Karpas-422 (cell line): ENCODE measurements at places on chromosomes 16 and 17. TPM values are rescaled to one million over a fixed set of nuclear protein-coding genes. Genes with fewer than 3 reads are reported as not detected.

Gene CACNA1G
- not detected in 2 replicates for total RNA-seq

Gene CBX8
- total RNA-seq = 8.0 and 26.4 TPM in 2 replicates

Gene CSF3
- total RNA-seq = not detected in 2 replicates

Gene FN3KRP
- 6.2 and 6.6 TPM in 2 replicates for total RNA-seq

Gene SLC16A13
- 1.3 and 6.0 TPM in 2 replicates for total RNA-seq

Gene C17orf78
- not detected in 2 replicates for total RNA-seq

Gene CDC6
- total RNA-seq = 14.6 and 16.4 TPM in 2 replicates

DNA sequence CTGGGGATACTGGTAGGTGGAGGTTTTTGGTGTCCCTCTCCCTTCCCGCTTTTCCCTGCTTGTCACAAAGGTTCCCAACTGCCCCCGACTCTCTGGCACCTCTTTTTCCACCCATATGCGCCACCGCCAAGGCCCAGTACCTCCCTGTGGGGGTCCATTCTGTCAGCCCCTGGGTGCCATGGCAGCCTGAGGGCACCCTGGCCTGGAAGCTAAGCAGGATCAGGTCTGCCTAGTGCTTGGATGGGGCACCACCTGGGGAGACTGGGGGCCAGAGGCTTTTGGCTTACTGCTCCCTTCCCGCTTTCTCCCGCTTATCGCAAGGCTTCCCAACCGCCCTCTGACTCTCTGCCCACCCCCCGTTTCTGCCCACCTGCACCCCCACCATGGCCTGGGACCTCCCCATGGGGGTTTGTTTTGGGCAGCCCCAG lies 2286.4 kb downstream of the TP53TG3F start:
- no peaks in the 10 kb centered on the region for H3K36me3 ChIP-seq
- no peak overlapping the region for H3K4me3 ChIP-seq
- H3K27me3 ChIP-seq = no peaks in the 10 kb centered on the region

GRCh38 chr17:29742210-29742513 lies 119.5 kb upstream of the CORO6 start:
- H3K27ac ChIP-seq = no peak overlapping the region
- no peaks in the 10 kb centered on the region for H3K36me3 ChIP-seq
- DNase-seq = peak; percentile 39
- H3K27me3 ChIP-seq = no peaks in the 10 kb centered on the region

DNA sequence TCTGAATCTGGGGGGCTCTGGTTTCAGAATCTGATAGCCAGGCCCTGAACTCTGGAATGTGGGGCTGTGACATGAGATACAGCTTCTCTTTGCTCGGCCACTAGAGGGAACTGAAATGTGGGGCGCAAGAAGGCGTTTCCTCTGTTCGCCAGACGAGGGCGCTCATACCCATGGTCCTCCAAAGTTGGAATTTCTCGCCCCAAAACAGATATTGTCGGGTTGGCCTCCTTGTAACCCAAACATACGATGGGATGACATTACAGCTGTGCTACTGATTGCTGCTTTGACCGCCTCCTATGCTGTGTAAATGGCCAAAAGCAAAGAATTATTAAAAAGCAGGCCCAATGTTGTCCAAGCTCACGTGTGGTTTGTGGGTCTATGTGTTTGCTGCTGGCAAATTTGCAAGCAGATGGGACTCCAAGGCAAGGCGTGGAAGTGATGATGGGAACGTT lies 13.1 kb upstream of the MSI2 start:
- H3K4me3 ChIP-seq = no peak overlapping the region
- no peak overlapping the region for H3K27ac ChIP-seq

DNA sequence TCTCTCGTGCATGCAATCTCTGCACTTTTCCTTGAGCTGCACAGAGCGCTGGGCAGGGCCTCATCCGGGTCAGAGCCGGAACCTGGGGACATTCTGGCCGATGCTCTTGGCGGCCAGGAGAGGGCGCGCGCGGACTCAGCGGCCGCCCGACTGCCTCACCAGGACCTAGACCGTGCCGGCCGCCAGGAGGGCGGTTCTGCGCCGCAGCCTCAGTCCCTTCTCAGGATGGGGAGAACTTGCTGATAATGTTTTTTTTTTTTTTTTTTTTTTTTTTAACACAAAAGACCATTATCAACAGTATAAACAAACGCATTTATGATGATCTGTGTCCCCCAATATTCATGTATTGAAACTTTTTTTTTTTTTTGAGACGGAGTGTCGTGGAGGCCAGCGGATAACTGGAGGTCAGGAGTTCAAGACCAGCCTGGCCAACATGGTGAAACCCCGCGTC lies 8.1 kb upstream of the FLYWCH2 start:
- no peak overlapping the region for H3K4me3 ChIP-seq
- H3K27ac ChIP-seq = no peak overlapping the region
- H3K27me3 ChIP-seq = no peaks in the 10 kb centered on the region
- H3K4me1 ChIP-seq = no peaks in the 10 kb centered on the region

DNA sequence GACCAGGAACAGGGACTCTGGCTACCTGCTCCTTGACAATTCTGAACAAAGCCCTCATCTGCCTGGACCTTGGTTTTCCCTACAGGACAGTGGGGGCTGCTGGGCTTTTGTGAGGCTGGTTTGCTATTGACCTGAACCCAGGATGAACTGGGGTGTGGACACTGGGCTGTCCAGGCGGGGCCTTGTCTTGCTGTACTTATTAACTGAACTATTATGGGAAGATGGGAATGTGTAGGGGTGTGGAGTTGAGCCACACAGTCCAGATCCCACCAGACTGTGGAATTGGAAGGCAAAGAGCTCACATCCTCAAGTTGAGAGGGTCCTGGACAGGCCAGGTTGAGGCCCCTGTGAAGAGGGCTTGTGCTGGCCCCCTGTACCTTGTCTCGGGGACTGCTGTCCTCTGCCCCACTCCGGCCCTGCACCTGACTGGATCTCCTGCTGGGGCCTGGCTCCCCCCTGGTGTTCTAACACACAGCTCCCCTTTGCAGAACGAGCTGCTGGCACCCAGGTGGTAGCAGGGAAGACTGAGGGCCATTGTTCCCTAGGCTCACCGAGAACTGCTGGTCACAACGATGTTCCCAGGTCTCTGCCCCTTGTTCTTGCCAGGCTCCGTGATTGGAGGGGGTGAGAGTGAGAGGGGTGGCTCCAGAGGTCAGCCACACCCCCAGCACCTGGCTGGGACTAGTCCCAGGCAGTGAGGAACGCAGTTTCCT lies 51.8 kb upstream of the CDC42EP4 start:
- H3K4me3 ChIP-seq = no peak overlapping the region
- peaks cover 41% of the 10 kb centered on the region for H3K4me1 ChIP-seq
- no peak for DNase-seq
- no peak overlapping the region for H3K27ac ChIP-seq

GRCh38 chr17:9668517-9668916 lies 23.2 kb downstream of the USP43 start:
- no peak overlapping the region for H3K27ac ChIP-seq
- H3K4me1 ChIP-seq = no peaks in the 10 kb centered on the region
- H3K36me3 ChIP-seq = no peaks in the 10 kb centered on the region
- no peak overlapping the region for H3K4me3 ChIP-seq
- no peak for DNase-seq

DNA sequence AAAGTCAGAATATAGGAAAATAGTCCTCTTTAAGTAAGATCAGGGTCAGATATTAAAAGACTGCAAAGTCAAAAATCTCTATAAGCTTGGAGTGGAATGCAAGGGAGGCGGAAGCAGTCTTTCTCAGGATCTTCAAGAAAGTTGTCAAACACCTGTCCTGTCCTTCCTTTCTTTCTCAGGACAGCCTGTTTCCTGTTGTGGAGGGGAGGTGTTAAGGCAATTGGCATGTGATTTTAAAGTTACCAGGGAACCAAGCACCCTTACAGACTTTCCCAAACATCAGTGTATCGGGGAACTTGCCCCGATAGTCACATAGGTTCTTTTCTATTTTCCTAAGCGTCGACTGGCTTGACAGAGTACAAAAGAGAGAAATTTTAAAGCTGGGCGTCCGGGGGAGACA lies 2.1 kb downstream of the ATP5PD start:
- no peak overlapping the region for H3K27ac ChIP-seq
- peaks cover 6% of the 10 kb centered on the region; the same call in 1 of the 2 replicates for H3K36me3 ChIP-seq
- H3K4me1 ChIP-seq = peaks cover 21% of the 10 kb centered on the region
- no peak for DNase-seq
- no peaks in the 10 kb centered on the region for H3K27me3 ChIP-seq
- no peak overlapping the region for H3K4me3 ChIP-seq
